ENCODE measurements at places on chromosomes 4 and X.

GRCh38 chr4:93684571-93684970 is 144.0 kb upstream of the ATOH1 start:
- no peak for DNase-seq

DNA sequence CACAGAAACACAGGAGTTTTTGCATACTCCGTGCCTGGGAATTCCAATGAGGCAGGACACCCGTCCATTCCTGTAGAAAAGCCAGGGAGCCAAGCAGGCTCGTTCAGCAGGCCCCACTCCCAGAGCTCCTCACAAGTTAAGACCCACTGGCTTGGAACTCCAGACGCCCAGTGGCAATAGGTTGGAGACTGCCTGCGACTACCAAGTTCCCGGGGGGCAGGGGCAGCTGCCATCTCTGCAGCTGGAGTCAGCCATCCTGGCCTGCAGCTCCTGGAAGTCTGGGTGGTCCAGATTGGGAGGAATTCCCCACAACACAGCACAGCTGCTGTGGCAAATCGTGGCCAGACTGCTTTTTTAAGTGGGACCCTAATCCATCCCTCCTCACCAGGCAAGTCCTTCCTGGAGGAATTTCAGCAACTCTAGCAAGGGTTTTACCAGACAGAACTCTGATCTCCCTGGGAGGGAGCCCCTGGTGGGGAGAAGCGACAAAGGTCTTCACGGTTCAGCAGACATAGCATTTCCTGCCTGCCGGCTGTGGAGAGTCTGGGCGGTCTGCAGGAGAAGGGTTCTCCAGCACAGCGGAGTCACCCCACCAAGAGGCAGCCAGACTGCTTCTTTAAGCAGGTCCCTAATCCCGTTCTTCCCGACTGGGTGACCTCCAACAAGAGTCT is 231.9 kb downstream of the STPG2 start:
- no peak for DNase-seq

- DNase-seq, result no peak
These were observed at the start of gene NRK for GRCh38 chrX:105822138-105823091. NRK (plus strand) TSS chrX:105822539; CDS start chrX:105822846, 307 bp downstream.

DNA sequence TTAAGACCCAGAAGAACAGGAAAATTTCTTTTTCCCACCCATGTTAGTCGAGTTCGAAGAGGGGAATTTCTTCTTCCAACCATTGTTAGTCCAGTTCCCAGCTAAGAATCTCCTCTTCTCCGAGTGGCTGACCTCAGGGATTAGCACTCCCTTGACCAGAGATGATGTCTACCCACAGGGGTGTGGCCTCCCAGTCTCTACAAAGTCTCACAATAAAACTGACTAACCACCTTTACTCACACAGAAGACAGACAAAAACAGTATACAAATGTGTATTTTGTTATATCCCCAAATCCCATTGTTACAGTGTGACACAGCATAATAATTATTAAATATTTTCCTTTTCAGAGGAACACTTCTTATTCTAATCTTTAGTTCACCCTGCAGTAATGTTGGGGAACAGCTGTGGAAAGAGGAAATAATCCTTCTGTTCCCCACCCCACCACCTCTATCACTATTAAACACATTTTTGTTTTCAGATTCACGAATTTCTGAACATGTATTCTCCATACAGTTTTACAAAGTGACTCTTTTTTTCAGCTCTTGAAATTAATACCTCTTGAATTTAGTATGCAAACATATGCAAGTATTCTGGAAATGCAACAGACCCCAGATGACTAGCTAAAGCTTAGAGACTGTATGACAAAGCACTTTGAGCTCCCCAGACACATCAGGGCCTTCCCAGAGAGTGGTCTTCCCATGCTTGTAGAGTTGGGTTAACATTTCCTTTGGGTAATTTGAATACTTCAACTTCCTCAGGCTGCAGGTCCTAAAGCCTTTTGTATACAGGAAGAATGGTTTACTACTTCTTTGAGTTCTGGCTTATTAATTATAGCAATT is 62.5 kb upstream of the NFKB1 start:
- DNase-seq, result peak; percentile 25

- DNase-seq, result no peak
These were observed 382.7 kb upstream of the GALNTL6 start for GRCh38 chr4:171430495-171430894.

- no peak for DNase-seq
These were observed 97.2 kb downstream of the MAB21L2 start for GRCh38 chr4:150679018-150679764.

DNA sequence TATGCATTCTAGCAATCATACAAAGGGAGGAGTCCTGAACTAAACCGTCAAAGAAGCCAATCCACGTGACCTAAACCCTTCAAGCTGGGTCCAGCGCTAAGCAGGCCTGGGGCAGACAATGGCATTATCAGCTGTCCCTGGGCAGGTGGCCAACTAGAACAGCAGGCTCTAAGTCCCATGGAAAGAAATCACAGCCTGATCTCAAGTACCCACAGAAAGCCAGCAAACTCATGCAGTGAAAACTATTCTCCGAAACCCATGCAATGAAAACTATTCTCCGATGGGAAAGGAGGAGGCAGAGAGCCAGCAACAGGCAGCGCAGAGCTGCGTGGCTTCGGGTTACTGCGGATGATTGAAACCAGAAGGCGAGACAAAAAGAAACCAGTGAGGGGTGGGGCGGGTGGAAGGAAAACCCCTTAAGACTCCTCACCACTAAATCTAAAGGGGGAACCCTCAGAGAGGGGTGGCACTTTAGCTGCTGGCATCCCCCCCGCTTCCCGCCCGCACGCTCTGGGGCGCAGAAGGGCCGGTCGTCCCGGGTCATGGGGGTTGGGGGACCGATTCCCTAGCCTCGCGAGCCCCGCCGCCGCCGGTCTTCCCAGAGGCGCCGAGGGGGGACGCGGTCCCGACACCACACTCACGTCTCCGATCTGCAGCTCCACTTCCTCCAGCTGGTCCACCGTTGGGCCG is 567 bp downstream of the C4orf46 start:
- DNase-seq, result peak; percentile 54

- DNase-seq, result no peak
These were observed 3.8 kb upstream of the TRIML2 start for GRCh38 chr4:188113156-188113555.

- DNase-seq, result no peak
These were observed 2707.5 kb downstream of the PCDH7 start for GRCh38 chr4:33427676-33428075.

- DNase-seq, result no peak
These were observed 276.1 kb downstream of the PPARGC1A start for GRCh38 chr4:23613782-23614181.

GRCh38 chr4:42296196-42296595 is 101.1 kb upstream of the SHISA3 start:
- DNase-seq, result no peak

DNA sequence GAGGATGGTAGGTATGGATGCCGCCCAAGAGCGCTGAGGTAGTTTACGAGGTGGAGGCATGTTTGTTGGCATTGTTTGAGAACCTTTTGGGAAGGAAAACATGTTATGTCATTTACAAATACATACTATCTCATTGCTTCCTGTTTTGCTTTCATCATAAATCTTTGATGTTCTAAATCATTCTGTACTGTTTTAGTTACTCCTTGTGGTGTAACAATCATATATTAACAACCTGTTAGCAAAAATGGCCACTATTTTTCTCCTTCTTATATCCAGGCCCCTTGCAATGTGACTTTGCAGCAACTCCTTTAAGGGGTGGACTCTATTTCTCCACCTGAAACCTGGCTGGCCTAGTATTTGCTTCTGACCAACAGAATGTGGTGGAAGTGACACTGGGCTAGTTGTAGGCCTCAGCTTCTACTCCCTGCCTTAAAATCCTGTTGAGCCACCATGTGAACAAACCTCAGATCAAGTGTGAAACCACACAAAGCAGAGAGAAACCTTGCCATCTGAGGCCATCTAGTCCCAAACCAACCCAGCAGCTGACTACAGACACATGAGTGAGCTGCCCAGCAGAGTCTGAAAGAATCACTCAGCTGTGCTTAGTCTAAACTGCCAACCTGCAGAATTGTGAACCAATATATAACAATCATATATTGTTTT is 15.8 kb upstream of the CXorf38 start:
- no peak for DNase-seq

DNA sequence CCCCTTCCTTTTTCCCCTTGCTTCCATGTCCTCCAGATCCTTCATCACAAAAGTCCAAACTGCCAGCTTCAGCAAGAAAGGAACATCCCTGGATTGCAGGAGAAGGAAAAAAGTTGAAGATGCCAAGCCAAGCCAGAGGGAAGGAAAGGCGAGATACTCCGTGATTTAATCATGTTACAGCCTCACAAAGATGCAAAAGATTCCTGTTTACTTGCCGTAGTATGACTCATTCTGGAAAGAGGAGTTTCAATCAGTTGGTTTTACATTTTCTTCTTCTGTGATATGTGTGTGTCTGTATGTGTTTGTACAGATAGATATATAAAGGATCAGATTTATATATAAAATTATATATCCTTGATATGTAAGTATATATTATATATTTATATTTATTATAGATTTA is 69.3 kb downstream of the BTC start:
- DNase-seq, result no peak

- DNase-seq, result no peak
These were observed 1.0 kb downstream of the ACSL1 start for GRCh38 chr4:184824776-184825084.

DNA sequence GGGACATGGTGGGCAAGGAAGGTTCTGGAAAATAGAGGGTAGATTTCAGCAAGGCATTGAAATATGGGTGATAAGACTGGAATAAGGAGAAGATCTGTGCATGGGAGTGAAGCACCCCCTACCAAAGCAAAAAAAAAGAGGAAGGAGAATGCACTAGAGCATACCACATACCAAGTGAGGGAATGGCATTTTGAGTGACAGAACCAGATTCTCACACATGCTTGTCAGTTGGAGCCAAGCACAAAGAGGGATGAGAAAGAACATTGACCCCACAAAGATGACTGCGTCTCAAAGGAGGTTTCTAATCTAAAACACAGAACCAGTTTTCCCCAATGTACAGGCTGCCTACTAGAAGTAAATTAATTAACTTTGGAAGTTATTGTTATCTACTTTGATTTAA is 140.3 kb upstream of the SMAD1 start:
- DNase-seq, result no peak

DNA sequence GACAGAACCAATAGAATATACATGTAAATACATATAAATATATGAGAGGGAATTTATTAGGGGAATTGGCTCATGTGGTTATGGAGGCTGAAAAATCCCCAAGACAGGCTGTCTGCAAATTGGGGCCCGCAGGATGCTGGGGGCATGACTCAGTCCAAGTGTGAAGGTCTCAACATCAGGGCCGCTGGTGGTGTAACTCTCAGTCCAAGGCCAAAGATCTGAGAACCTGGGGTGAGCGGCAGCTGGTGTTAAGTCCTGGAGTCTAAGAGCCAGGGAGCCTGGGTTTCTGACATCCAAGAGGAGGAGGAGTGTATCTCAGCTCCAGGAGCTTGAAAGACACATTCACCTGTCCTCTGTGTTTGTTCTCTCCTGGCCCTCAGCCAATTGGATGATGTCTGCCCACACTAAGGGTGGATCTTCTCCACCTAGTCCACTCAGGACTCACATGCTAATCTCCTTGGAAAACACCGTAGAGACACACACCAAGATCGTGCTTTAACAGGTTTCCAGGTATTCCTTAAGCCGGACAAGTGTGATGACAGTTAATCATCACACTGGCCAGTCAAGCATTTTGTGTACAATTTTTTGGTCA is 28.9 kb downstream of the TIGD2 start:
- DNase-seq, result no peak

GRCh38 chr4:77153006-77153405 is 4.0 kb upstream of the CCNG2 start:
- no peak for DNase-seq

GRCh38 chrX:109927663-109928273 is 75.1 kb upstream of the TMEM164 start:
- no peak for DNase-seq

DNA sequence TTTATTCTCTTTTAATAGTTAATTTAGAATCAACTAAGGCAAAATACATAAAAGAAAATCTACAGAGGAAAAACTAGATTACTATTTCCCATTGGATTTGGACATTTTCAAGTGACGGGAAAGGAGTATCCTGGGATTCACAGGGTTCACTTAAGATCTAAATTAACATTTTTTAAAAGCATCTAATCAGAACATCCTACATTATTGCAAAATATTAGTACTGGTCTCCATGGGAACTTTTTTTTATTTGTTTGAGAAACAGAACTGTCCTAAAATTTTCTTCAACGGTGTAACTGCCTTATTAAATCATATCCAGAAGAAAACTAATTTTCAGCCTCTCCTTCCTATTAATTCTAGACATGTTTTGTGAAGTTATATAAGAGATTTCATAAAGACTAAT is 69.7 kb downstream of the METTL14 start:
- no peak for DNase-seq

GRCh38 chr4:111991797-111992196 is 153.5 kb upstream of the FAM241A start:
- DNase-seq, result peak; percentile 37

DNA sequence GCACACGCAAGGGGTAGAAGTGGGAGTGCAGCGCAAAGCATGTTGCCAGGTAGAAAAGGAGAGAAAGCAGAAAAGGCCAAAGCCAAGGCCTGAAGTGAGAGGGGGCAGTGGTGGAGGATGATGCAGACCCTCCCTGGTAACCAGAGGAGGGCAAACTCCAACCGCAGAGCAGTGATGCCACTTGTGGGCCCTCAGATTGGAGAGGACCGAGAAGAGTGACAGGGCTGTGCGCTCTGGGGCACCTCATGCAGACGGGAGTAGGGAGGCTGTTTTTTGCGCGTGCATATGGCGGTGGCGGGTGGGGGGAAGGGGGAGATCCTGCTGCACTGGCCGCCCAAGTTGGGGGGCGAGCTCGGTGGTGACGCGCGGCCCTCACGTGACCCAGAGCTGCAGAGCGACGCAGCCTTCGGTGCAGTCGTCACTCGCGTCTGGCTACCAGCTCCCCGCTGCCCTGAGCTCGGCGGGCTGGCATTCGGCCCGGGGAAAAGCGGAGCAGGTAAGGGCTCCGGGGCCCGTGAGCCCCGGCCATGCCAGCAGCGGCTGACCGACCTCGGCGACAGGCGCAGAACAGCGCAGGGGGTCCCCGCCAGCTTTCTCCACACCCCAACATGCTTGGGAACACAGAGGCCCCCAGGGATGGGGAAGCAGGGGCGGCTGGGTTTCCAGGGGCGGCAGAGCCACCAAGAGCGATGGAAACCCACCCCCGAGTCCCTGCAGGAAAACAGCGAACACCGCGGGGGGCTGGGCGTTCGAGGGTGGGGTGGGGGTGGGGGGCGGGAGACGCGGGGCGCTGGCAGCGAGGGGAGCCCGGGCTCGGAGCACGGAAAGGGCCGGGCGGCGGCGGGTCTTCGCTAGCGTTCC is at the start of gene BEX3:
Gene BEX3, plus strand, starts transcription at position 421 of the 861 bp plus-strand sequence. CDS start 984 bp downstream, outside the sequence.
- DNase-seq, result peak; percentile 24

DNA sequence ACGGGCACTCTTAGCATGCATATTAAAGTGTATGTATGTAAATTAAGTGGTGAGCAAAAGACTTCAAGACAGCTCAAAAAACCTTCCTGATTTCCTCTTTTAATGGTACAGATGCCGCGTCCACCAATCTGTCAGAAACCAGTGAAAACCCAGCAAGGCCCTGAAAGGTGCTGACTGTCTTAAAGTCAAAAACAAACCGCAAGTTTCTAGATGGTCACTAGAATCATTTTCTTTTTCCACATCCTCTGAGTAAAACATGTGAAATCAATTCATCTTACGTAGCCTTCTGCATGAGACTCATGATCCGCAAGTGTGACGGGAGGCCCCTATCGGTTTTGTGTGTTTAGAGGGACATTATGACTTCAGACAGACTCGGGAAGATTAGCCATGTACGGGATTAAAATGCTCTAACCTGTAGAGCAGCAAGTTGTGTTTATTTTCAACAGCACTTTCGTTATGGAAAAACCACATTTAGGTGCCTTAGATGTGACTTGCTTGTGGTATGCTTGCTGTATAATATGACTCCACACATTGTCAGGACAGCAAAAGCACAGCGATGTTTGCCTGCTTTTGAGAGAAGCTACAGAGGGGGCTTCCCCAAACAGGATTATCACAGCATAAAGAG is 88.2 kb upstream of the STS start:
- DNase-seq, result no peak
